ENCODE measurements at places on chromosomes 5 and 9.
A peak's percentile ranks its signal among the peaks of the same experiment; 100 is the strongest.

- peak; percentile 51 for DNase-seq
Observed at GRCh38 chr5:132138260-132138659, 64.7 kb downstream of the CSF2 start.

GRCh38 chr9:97850746-97851445, 2.1 kb upstream of the FOXE1 start:
- no peak for DNase-seq

DNA sequence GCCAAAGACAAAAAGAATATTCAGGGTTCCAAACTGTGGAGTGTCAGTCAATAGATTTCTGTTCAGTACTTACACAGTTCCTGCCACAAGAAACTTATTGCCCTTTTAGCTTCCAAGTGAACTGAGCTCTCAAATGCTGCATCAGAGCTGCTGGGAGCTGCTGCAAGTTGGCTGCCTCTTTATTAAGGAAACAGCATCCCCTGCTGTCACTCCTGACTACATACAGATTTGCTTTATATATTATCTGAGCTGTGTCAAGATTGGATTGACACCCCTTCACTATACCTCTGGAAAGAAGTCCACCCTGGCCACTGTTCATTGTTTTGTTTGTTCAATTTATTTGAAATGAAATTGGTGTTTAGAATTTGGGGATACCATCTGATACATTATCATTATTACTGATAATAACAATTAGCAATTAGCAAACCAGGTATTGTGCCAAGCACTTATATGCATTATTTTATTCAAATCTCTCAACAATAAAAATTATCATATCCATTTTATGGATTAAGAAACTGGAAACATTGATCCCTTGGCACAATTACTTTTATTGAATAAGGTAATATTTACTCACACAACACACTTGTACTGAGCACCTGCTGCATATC, 16.4 kb upstream of the C5orf58 start:
- DNase-seq: no peak

DNA sequence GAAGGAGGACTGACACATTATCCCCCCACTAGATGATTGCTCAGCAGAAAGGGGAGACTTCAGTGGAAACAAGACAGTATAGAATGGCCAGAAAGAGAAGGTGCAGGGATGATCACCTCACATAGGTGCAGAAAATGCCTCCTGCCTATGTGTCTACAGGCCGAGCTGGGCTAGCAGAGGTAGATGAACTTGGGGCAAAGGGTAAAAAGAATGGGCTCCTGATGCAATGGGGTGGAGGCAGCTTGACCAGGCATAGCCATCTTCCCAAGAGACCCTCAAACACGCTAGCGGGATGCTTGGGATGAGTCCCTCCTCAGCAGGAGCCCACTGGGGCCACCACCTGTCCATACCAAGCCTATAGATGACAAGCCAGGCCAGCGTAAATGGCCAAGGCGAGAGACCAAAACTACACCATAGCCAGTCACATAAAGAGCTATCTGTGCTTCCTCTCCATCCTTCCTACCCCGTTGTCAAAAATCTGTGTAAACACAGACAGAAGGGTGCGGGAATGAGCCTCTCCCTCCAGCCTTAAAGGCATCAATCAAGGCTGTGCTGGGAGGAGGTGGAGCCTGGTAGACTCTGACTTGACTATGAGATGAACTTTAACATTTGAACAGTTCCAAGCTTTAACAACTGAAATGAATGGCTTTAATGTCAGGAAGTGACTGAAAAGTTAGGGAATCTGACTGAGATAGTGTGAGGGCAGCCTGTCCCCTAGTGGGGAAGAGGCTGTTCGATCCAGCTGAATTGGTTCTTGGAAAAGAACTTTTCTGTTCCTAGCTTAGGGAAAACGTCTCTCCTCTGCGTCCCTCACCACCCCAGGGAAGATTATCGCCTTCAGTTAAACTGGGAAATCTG, 10.4 kb downstream of the C9orf152 start:
- no peak for DNase-seq

DNA sequence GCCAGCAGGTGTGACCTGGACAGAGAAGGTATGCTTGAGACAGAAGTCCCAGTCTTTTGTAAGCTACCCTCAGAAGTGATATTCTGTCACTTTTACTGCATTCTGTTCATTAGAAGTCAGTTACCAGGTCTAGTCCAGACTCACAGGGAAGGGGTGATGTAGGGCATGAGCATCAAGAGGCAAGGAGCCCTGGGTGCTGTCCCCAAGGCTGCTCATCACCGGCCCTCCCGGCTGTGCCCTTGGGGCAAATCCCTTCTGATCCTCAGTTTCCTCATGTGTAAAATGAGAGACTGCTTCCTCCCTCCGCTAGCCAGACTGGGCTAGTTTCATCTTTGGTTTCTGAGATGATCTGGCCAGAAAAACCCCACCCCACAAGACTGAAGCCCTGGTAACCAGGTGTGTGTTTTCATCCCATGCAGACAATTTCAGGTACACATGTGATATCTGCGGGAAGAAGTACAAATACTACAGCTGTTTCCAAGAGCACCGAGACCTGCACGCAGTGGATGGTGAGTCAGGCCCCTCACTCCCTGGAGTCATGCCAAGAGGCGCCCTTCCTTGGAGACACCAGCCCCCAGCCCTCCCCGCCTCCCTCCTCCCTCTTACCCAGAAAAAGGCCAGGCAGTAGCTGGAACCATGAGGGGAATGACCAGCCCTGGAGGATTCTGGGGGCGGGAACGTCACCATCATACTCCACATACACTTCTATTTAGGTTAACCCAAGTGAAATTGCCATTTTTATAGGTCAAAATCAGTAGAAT, 71.0 kb downstream of the AMBP start:
- DNase-seq: no peak

DNA sequence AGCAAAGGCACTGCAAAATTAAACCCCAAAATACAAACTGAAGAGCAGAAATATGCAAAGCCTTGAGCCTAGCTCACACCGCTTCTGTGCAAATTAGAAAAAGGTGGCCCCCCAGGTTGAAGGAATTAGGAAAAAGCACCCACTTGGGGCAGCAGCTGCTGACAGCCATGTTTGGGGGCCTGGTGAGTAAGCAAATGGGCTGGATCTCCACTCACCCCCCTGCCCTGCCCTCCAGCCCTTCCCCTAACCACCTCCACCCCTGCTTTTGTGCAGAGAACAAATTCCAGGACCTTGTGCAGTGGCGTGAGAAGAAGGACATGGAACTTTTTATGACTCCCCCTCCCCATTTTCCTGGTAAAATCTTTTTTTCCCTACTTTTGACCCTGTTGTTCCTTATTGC, 92.0 kb upstream of the DNAH5 start:
- DNase-seq: no peak

All from BJ (cell line).